ENCODE measurements at places on chromosomes 6 and 20.

DNA sequence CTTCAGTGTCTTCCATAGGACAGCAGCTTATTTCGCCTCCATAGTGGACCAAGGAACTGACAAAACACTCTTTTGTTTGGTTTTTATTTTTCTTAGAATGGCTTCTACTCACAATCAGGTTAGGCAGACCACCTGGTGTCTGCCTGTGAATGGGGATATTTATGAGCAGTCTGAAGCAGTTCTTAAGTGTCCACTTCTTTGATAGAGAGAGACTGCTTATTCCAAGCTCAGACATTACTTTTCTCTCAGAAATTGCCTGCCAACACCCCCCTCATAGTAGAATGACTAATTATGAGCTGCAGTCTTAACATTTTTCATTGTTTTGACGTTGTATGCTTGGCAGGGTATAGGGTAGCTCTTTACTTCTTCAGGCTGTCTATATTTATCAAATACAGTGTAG is 174.7 kb downstream of the ZFAND3 start:
- DNase-seq = peak; percentile 15

GRCh38 chr6:122956376-122956775 is 39.7 kb upstream of the CLVS2 start:
- no peak for DNase-seq

- peak; percentile 27 for DNase-seq
Measured at GRCh38 chr20:14232650-14233049, 104.8 kb downstream of the FLRT3 start.

GRCh38 chr6:20200761-20201630 is 11.3 kb downstream of the MBOAT1 start:
- no peak for DNase-seq
